ENCODE measurements at places on chromosomes 4 and X.

DNA sequence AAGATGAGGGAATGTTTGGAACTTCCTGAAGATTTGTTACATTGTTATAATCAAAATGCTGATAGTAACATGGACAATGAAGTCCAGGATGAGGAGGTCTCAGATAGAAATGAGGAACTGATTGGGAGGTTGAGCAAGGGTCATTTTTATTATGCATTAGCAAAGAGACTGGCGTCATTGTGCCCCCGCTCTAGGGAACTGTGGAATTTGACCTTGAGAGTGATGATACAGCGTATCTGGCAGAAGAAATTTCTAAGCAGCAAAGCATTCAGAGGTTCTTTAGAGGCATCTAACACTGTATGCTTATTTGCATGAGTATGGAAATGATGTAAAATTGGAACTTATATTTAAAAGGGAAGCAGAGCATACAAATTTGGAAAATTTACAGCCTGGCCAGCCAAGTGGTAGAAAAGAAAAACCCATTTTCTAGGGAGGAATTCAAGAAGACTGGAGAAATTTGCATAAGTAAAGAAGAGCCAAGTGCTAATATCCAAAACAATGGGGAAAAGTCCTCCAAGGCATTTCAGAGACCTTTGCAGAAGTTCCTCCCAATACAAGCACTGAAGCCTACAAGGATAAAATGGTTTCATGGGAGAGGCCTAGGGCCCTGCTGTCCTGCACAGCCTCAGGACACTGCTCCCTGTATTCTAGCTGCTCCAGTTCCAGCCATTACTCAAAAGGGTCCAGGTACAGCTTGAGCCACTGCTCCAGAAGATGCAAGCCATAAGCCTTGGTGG is 483.0 kb upstream of the NDST4 start:
- no peak for DNase-seq

GRCh38 chr4:5609306-5610007 is 98.9 kb downstream of the EVC2 start:
- DNase-seq = peak; percentile 30

- DNase-seq = no peak
These were observed 501.6 kb upstream of the SMIM31 start for GRCh38 chr4:164252286-164252685.

DNA sequence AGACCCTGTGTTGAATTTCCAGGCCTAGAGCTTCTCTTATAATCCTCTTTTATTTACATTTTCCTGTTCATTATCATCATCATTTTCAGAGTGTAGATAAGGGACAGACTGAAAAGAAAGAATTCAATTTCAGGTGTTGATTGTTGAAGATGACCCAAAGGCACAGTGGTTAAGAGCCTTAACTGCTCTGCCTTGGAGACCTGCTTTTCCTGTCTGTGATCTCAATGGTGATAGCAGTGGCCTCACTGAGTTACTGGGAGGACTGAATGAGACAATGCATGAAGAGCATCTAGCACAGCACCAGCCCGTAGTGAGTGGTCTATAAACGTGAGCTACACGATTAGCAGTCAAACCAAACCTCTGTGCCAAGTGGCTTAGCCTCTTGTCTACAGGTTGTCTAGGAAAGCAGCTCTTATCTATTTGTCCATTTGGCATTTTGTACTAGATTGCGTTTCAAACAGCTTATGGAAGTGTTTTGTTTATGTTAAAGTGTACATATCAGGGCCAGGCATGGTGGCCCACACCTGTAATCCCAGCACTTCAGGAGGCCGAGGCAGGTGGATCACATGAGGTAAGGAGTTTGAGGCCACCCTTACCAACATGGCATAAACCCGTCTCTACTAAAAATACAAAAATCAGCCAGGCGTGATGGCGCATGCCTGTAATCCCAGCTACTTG is 41.5 kb downstream of the SETD7 start:
- DNase-seq = no peak

DNA sequence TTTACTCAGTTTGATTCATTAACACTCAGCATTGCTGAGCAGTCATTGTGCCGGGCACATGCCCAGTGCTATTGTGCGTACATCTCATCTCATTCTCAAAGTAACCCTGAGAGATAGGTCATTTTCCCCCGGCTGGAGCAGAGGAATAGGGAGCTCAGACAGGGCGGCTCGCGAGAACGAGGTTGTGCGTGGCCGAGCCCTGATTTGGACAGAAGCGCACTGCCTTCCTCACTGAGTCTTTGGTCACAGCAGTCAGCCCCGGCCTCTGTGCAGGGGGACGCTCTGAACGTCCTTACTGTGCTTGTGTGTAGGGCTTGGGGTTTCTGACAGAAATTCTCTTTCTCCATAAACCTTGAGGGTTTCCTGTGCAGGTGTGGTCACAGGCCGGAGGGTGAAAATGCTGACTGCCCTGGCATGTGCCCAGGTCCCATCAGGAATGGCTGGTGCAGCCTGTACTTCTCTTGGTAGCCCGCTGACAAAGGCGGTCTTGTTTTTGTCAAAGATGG is 39.5 kb downstream of the NOP14 start:
- DNase-seq = no peak
